ENCODE measurements at places on chromosomes 2 and 18.
A peak's percentile ranks its signal among the peaks of the same experiment; 100 is the strongest.

GRCh38 chr18:30186245-30186644 is 856.3 kb downstream of the DSC3 start:
- DNase-seq = no peak

- no peak for DNase-seq
Measured at GRCh38 chr2:76008001-76008702, 297.4 kb upstream of the GCFC2 start.

DNA sequence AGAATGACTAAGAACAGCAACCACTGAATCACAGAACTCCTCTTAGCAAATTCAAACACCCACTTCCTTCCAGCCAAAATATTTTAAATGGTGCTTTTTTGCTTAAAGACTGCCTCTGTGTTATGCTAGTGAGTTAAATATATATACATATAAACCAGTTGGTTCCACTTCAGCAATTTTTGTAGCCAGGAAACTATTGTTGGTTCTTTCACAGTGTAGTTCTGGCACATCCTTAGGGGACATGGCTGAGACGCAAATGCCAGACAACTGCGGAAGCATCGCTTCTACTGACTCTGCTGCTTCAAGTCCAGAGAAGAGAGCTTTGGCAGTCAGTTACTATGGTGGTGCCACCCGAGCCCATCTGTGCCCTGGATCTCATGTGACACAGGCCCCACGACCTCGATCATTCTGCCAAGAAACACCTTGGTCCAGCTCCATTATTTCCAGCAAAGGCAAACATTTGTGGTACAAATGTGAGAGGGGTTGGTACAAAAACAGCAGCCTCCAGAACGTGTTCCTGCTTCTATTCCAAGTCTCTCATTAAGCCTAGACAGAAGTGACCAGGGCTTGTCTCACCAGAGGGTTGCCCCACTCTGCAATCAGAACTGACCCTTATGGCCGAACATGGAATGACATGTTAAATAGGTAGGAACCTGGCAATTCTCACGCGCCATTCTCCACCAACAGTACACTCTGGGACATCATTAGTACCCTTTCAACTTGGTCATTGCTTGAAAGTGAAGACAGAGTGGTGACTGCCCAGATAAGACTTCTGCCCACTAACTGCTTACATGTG is 117.8 kb upstream of the NRP2 start:
- no peak for DNase-seq

DNA sequence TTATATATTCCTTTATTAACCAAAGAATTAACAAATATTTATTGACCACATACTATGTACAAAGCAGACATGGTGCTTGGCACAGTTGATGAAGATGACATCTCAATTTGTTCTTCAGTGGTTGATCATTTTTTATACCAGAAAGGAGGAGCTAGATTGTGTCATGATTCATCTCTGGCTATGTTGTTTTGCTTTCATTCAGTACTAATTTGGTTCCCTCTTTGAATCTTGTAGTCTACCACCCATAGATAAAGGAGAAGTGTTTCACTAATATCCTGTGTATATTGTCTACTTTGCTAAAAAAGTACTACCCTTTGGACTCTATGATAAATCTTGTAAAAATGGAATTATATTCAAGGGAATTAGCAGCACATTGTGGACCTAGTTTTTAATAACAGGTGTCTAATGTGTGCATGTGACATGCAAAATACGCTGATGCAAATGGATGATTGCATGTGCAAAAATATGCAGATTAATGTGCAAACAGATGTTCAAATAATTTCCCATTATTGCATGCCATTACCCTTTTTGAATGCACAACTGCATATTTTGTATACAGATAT is 313.2 kb upstream of the ZEB2 start:
- DNase-seq = no peak

- DNase-seq = no peak
Measured at GRCh38 chr2:212979799-212980198, 171.6 kb downstream of the IKZF2 start.

DNA sequence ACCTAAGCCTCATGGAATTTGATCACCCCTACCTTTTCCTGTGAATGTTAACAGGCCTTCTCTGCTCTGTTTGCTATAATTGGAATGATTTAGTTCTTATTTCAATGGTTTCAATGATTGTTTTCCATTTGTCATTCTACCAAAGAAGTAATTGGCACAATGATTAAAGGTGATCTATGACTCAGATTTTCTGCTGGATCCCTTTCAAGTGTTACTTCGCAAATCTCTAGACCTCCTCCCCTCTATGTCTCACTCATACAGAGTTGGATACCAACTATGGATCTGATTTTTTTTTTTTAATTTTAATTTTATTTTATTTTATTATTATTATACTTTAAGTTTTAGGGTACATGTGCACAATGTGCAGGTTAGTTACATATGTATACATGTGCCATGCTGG is 29.6 kb upstream of the FAM117B start:
- DNase-seq = no peak

GRCh38 chr18:31741097-31741735 is 19.5 kb downstream of the SLC25A52 start:
- peak; percentile 0 for DNase-seq

- no peak for DNase-seq
Measured at GRCh38 chr2:38129987-38130386, 54.0 kb upstream of the CYP1B1 start.

DNA sequence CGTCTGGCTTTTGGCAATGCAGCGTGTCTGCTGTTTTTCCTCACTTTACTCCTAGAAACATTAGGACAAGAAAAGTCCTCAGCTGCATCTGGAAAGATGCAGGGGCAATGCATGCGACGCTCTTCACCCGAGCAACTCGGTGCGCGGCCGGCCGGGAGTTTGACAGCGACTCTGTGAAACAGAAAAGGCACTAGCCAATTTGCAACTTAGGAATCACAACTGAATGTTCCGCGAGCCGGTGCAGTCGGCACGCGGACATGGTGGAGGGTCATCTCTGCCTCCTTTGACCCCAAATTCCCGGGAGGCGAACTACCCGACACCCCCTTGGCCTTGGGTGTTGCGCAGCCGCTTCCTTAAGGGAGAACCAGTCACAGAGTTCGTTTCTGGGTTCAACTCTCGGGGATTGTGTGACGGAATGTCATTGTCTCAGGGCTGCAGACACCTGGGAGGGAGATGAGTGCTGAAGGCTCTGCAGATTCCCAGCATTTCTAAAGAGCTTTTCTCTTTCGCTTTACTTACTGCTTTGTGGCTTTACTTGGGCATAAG is 9.8 kb downstream of the NR4A2 start:
- DNase-seq = no peak

GRCh38 chr2:240637901-240638345 is 12.6 kb downstream of the GPR35 start:
- no peak for DNase-seq

DNA sequence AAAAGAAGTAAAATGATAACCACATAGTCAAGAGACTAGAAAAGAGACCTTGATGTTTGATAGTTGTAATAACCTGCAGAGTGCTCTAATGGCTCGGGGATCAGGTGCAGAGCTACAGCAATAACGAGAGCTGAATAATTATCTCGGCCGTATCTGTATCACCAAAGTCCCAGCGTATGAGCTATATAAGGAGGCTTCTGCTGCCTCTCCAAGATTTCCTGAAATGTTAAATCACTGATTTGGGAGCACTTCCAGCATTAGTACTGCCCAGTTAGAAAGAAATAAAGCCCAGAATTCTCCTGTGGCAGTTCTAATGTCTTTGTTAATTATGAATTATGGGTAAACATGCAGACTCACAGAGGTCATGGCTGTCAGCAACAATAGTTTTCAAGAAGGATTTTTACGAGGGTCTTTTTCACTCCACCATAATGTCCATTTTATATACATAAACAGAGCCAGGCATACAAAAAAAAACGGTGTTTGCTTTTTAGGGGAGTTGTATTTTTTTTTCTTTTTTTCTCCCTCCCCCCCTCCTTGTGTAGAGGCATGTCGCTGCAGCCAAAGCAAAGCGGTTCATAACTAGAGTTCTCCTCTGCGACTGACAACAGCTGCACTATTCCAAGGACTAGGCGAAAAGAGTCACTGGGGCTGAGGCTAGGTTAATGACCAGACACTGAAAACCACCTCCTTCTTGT is 168.3 kb upstream of the VRK2 start:
- peak; percentile 68 for DNase-seq

- no peak for DNase-seq
Measured at GRCh38 chr2:224769489-224769888, 53.3 kb upstream of the CCDC195 start.

DNA sequence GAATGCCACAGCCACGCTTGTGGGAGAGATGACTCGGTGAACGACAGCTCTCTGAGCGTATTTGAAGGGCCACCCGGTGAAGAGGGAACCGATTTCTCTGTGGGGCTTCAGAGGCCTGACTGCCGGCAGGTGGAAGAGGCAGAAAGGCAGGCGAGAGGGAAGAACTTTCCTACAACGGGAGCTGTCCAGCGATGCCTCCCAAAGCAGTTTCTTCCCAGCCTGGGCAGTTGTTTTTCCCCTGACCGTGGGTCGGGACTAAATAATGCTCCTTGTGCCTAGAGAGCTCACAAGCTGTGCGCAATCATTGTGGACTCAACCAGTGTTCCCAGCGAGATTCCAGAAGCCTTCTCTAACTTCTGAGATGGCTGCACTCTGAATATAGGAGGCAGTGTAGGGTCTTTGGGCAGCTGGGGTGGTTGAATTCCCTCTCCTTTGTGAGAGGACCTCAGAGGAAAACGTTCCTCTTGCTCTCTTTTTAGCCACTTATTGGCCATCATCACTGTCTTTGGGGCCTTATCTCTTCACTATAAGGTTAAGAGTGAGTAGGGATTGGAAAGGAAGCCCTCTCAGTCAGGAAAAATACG is 710 bp downstream of the SEC11C start:
- DNase-seq = no peak

DNA sequence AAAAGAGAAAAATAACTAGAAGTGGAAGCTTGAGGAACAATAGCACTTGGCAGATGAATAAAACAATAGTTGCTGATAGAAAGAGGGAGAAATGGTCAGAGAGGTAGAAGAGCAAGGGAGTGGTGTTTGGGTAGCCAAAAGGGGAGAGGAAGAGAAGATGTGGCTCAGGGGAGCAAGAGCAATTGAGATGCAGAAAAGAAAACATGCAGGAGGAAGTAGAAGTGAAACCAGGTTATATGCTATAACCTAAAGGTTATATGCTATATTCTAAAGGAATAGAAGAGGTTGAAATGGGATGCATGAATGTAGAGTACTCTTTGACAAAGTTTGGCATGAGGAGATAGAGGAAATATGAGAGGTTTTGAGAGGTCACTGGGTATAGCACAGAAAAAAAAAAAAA is 759.5 kb downstream of the SATB2 start:
- DNase-seq = no peak

- no peak for DNase-seq
Measured at GRCh38 chr2:148512501-148512900, 132.1 kb upstream of the EPC2 start.

DNA sequence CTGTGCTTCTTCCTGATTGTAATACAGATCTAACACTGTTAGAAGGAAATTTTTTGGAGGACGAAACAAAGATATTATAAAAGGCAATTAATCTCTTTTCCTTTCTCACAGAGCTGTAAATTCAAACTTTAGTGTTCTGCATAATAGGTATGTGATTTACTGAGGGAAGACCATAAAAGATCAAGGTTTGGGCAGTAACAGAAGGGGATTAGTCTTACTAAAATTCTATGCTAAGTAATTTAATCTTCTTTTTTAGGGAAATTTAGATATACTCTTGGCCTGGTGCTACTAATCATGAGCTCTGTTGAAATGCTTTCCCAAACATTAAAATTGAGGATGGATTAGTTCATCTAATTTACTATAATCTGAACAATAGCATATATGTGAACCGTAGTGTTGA is 8.8 kb upstream of the QPCT start:
- DNase-seq = no peak

- no peak for DNase-seq
Measured at GRCh38 chr2:33291278-33292013, 185.0 kb upstream of the RASGRP3 start.

GRCh38 chr2:110788976-110789375 is 56.6 kb downstream of the ACOXL start:
- no peak for DNase-seq

GRCh38 chr2:172394002-172394401 is 33.4 kb upstream of the ITGA6 start:
- no peak for DNase-seq

- DNase-seq = no peak
Measured at GRCh38 chr2:101431486-101431885, 43.4 kb downstream of the RFX8 start.

GRCh38 chr2:14623237-14623636 is 9.3 kb upstream of the LRATD1 start:
- DNase-seq = no peak

DNA sequence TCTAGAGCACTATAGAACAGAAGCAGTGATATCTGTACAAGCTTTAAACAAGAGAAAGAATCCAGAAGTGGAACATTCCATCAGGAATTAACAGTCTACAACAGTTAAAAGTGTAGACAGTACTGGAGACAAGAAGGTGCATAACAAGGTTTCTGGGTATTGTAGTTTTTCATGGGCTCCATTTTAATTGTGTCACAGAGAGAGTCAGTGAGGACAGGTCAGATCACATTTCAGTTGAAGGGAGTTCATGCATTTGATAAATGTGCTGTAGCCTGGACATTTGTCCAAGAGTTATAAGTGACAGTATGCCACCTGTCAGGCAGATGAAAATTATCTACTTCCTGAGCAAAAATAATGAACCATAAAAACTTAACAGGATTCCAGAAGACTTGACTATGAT is 328.6 kb downstream of the CNTNAP5 start:
- DNase-seq = peak; percentile 19

DNA sequence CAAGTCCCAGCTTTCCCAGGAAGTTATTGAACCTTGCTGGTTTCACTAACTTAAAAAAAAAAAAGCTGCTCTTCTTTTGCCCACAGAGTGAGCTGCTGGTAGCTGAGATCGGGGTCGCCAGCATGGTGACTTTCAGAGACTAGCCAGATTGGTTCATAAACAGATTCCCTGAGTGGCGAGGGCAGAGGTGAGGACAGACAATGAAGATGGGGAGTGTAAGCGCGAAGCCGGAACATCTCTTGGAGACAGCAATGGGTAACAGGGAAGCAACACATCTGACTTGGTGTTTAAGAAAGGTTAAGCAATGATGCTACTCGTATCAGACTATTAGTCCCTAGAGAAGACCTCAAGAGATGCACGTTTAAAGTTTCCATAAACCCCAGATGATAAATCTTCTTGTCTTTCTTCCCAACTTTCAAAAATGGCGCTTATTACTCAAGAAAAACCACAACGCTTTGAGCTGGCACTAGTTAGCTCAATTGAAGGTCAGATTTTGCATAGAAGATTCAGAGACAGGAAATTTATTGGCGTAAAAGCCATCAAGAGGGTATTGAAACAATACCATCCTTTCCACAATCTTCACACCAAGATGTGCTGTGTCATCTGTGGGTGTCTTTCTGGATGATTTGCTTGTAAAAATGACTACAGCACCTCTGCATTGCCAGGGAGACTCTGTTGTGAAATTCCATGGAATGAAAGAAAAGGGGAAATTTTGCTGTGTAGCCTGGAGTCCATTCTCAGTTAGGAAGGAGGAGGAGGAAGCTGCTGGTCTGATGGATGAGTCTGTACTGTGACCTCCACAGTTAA is 193.1 kb upstream of the CXCR4 start:
- no peak for DNase-seq

- DNase-seq = no peak
Measured at GRCh38 chr2:179022685-179023084, 27.3 kb downstream of the CCDC141 start.

GRCh38 chr2:60589104-60589503 is 35.6 kb upstream of the BCL11A start:
- no peak for DNase-seq

Measured in NCI-H2171 (cell line).